ENCODE measurements at places on chromosomes 5 and 9.
A peak's percentile ranks its signal among the peaks of the same experiment; 100 is the strongest.

DNA sequence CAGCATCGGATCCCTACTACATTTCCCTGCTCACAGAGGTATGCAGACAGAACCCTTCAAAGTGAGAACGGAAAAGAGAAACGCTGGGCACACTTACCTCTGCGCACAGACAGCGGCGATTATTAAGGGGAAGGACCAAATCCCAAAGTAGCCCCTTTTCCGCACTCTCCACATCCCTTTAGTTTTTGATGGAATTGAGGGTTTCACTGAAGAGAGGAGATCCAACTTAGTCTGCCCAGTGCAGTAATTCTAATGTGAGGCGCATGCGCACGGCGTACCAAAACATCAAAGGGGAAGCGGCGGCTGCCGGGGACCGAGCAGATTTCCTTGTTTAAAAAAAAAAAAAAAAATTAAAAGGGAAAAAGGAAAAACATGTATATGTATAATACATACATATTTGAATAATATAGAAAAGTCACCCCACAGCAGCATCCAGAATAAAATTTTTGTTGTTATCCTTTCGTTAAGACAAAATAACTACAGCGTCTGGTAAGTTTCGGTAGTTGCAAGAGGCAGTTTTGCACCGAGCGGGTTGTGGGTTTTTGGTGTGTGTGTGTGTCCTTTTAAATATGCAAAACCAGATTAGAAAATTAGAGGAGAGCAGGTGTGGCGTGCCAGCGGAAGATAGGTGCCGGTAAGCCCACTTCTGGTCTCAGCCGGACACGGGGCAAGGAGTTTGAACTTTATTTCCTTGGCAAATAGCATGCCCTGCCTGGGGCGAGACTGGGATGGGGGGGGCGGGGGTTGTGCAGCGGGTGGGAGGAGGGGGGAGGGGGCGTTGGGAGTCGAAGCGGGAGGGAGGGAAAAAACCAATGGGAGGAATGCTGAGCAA is at the start of gene GABRB2:
Gene GABRB2, minus strand, starts transcription at position 256 of the 832 bp plus-strand sequence. Its CDS starts 82 bp downstream, at position 174.
- DNase-seq, result no peak

DNA sequence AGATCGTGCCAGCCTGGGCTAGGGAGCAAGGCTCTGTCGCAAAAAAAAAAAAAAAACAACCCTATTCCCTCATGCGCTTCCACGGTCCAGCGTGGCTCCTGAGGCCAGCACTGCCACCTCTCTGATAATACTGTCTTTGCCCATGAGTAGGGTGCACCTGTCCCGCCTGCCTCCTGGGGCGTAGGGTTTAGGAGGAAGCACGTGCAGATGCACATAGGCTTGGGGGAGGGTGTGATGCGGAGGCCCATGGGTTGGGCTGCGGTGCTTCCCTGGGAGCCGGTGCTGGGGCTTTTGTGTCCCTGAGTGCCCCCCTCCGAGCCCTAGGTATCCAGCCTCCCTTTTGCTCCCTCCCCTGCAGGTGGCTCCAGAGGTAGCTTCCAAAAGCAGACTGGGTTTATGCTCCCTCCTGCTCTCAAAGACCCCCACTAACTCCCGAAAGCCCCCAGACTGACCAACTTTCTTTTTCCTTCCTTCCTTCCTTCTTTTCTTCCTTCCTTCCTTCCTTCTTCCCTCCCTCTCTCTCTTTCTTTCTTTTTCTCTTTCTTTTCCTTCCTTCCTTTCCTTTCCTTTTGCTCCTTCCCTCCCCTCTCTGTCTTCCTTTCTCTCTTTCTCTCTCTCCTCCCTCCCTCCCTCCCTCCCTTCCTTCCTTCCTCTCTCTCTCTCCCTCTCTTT is 12.8 kb downstream of the FGFR4 start:
- no peak for DNase-seq

GRCh38 chr9:8346296-8346695 is 546.7 kb upstream of the DMAC1 start:
- no peak for DNase-seq

DNA sequence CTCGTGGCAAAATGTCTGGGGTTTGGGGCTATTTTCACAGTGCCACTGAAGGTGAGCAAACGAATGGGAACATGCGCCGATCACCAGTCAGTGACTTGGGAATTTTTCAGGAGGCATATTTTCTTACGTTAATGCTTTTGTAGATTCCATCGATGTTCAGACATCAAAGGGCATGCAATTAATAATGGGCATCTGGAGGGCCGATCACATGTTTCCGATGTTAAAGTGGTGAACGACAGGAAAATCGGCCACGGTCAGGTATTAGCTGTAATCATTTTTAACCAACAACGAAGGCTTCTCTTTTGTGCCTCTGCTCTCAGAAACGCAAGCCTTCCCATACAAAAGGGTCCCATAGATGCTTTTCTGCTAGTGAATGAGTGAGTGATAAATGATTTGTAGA is 155.0 kb upstream of the PITX1 start:
- DNase-seq, result no peak

- no peak for DNase-seq
Observed at GRCh38 chr5:19866090-19866450, 121.9 kb downstream of the CDH18 start.

- no peak for DNase-seq
Observed at GRCh38 chr5:81397176-81397575, 3.2 kb upstream of the ACOT12 start.

GRCh38 chr9:92133949-92134604 is 18.9 kb upstream of the SPTLC1 start:
- peak; percentile 55 for DNase-seq

DNA sequence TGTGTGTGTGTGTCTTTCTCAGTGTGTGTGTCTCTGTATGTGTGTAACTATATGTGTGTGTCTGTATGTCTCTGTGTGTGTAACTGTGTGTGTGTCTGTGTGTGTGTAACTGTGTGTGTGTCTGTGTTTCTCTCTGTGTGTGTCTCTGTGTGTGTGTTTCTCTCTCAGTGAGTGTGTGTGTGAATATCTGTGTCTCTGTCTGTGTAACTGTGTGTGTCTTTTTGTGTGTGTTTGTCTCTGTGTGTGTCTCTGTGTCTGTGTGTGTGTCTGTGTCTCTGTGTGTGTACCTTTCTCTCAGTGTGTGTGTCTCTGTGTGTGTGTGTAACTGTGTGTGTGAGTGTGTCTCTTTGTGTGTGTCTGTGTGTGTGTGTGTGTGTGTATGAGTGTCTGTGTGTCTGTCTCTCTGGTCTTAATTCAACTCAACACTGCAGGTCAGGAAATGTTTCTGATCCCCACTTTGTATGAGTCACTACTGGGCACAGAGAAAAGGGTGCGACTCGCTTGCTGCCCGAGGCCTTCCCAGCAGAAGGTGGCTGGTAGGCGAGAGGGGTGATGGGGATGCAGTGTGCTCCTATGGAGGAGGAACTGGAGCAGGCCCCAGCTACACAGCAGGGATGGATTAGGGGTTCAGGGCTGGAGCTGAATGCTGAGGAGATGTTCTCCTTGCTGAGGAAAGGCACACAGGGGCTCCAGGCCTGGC is 52.1 kb downstream of the NSG2 start:
- DNase-seq, result no peak

DNA sequence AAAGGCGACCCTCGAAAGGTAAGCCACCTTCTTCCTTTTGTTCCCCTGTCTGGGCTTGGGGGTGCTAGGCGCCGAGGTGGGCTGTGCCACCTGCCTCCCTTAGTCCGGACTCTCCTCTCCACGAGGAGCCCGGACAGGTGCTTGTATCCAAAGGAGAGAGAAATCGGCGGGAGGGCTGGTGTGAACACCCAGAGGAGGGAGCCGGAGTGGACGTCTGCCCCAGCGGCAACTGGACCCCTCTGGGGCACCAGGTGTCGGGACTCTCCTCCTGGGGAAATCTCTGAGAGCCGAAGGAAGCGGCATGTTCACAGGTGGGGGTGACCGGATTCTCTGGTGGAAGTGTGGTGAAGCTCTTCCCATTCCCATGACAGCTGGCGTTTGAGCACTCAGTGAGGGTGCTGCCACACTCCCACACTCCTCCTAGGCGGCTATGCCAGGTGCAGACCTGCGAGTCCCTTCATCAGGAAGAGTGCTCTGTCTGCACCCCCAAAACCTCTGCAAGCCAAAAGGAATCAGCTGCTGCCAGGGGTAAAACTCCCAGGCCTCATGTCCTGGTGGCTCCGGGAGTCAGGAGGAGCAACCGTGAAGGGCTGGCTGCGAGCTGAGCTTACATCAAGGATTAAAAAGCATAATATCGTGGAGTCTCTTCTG is 921 bp downstream of the KCNIP1 start:
- no peak for DNase-seq

- DNase-seq, result no peak
Observed at GRCh38 chr5:56175488-56175887, 57.6 kb downstream of the ANKRD55 start.

GRCh38 chr5:6941631-6942030 is 228.4 kb downstream of the TENT4A start:
- no peak for DNase-seq

GRCh38 chr9:124844291-124844690 is 9.0 kb upstream of the WDR38 start:
- no peak for DNase-seq

DNA sequence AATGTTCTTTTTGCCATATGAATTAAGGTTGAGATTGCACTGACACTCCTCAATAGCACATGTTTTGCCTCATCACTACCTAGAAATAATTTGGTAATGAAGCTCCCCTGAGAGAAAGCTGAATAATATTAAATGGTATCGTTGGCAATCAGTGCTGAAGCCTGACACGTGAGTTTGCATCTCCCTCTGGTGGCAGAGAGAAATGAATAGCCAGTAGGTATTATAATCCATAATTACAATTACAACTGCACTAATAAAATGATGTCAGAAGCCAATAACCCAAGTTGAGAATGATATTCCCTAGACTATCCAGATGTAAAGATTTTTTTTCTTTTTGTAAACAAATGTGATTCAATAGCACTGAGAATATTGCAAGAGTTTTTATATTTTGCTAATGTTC is 700.3 kb downstream of the PTPRD start:
- no peak for DNase-seq

DNA sequence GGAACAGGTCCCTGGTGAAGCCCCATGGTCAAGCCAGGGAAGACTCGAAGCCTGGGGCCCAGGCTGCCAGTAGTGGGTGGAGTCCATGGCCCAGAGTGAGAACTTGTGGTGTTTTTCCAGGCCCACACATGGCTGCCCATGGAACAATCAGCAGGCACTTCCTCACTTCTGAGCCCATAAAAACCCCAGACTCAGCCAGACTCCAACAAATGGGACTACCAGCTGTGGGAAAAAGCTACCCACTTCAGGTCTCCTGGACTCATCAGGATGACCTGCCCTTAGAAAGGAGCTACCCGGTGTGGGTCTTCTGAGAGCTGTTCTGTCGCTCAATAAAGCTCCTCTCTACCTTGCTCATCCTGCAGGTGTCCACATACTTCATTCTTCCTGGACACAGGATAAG is 108.9 kb downstream of the ST8SIA4 start:
- DNase-seq, result no peak

DNA sequence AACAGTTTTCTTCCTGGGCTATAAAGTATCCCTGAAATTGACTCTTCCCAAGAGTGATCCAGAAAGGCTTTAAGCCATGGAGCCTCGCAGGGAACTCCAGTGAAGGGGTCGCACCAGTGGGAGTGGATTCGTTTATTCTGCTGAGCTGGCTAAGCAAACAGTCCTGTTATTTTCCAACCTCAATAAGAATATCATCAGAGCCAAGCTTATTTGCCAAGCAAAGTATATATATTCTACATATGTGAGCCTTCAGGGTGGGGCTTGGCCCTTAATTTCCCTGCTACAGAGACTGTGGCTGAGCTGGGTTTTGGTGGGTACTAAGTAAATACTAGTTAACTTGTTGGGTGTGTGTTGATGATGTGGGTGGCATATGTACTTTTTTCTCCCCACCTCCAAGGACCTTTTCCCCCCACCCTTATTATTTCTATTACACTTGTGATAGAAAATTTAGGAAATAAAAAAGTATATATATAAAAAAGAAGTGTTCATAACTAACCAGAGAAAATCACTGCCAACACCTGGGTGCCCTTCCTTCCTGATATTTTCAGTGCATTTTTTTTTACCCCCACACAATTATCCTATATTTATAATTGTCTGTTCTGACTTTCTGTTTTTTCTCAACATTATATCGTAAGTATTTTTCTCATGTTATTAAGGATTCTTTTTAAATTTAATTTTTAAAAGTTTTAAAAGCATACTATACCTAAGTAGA is 5.3 kb downstream of the GSN start:
- no peak for DNase-seq

DNA sequence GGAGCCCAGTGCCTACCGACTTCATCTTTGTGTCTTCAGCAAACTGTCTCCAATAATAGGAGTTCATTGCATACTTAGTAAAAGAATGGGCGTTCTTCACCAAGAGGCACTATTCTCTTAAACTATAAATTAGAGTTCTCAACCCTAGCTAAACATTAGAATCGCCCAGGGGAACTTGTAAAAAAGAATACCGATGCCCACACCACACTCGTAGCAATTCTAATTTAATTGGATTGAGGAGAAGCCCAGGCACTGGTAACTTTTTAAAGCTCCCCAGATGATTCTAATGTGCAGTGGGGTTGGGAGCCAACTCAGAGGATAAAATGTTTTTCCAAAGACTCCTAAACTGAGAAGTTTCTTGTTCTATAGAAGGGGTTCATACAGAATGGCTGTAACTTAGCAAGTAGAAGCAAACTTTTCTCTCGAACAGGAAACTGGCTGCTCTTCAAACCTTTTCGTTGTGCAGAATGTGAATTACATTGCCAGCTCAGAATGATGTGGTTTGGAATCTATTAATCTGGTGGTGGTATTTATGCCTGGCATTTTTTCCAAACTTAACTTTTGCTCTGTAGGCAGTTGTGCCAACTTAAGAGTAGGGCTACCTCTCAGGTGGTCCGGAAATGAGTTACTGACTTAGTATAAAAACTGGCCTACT is 26.4 kb upstream of the NFIB start:
- DNase-seq, result no peak

DNA sequence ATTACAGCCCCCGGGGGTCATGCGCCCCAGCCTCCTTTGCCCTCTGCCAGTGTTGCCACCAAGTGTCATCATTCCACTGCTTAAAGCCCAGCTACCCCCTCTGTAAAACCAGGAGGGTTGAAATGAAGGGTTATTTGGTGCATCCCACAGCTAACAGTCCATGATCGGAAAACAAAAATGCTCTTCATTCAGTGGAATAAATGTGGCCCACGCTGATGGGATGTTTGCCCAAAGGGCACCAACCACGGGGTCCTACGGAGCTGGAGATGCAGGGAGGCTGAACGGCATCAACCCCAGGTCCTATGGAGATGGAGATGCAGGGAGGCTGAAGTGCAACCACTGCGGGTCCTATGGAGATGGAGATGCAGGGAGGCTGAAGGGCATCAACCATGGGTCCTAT is 218.5 kb upstream of the IRX1 start:
- no peak for DNase-seq

GRCh38 chr5:1881098-1881572 is 1.6 kb downstream of the IRX4 start:
- DNase-seq, result no peak

GRCh38 chr5:42927730-42928129 is 112.4 kb downstream of the ANXA2R start:
- DNase-seq, result no peak

DNA sequence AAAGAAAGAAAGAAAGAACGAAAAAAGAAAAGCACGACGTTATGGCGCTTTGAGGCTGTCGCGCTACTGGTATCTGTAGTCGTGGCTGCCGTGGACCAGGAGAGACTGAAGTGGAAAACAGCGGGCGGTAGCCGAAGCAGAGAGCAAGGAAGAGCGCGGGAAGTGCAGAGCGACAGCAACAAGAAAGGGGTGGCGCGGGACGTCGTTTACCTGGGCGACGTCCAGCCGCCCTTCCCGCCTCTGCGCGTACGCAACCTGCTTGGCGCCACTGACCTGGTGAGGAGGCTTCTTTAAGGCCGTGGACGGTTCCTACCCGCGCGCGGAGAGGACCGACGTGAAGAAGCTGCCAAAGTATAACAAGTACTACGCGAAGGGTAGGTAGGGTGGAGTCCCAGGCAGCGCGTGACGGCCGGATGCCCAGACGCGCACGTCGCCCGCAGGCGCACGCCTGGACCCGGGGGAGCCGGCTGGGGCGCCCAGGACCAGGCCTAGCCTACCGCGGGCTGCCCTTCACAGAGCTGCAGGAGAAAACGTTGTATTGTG is 15.4 kb downstream of the CCL28 start:
- DNase-seq, result peak; percentile 53
